ENCODE measurements at places on chromosomes 1 and 21. TPM values are rescaled to one million over a fixed set of nuclear protein-coding genes. Genes with fewer than 3 reads are reported as not detected.

DNA sequence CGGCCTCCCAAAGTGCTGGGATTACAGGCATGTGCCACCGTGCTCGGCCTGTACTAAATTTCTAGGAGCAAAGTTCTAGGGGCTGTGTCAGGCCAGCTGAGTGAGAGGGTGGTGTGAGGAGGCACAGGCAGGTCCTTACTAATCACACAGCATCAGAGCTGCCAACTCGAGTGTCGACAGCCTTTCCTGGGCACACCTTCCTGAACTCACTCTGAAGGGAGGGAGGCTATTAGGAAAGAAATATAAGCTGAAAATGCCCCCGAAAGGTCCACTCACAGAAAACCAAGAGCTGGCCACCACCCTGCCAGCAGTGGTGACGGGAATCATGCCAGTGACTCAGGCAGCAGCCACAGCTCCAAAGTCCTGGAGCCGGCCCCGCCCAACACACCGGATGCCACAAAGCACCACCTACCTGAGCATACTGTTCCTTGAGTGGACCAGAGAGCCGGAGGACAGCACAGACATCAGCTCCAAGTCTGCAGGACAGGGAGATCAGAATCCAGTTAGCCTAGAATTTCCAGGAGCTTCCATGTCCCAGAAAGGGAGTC, 4.5 kb downstream of the PMVK start:
- H3K4me1 ChIP-seq, result peaks cover 11% of the 10 kb centered on the region
- H3K36me3 ChIP-seq, result peaks cover 28% of the 10 kb centered on the region
- H3K4me3 ChIP-seq, result no peak overlapping the region

GRCh38 chr1:44616991-44617702, 57.1 kb downstream of the TMEM53 start:
- peaks cover 12% of the 10 kb centered on the region for H3K36me3 ChIP-seq
- H3K27ac ChIP-seq, result no peak overlapping the region
- DNase-seq, result no peak
- H3K27me3 ChIP-seq, result peaks cover 12% of the 10 kb centered on the region
- peak overlapping the region; percentile 4 for H3K4me3 ChIP-seq

DNA sequence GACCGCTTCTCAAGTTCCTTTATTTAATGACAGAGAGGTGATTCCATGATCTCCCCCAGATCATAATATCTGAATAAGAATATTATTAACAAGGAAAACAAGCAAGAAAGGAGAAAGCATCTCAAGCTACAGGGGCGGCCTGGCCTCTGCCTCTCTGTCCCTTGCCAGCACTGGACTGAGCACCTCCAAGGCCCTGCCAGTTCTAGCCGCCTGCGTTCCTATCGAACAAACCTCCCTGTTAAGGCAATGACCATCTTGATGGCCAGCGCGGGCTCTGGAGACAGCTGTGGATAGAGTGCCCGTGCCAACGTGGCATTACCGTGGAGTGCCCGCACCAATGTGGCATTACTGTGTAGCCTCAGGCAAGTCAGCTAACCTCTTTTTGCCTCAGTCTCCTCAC, 84.8 kb downstream of the NPHP4 start:
- no peaks in the 10 kb centered on the region for H3K27me3 ChIP-seq
- no peak for DNase-seq
- H3K4me1 ChIP-seq, result peaks cover 5% of the 10 kb centered on the region
- H3K36me3 ChIP-seq, result peaks cover 69% of the 10 kb centered on the region

DNA sequence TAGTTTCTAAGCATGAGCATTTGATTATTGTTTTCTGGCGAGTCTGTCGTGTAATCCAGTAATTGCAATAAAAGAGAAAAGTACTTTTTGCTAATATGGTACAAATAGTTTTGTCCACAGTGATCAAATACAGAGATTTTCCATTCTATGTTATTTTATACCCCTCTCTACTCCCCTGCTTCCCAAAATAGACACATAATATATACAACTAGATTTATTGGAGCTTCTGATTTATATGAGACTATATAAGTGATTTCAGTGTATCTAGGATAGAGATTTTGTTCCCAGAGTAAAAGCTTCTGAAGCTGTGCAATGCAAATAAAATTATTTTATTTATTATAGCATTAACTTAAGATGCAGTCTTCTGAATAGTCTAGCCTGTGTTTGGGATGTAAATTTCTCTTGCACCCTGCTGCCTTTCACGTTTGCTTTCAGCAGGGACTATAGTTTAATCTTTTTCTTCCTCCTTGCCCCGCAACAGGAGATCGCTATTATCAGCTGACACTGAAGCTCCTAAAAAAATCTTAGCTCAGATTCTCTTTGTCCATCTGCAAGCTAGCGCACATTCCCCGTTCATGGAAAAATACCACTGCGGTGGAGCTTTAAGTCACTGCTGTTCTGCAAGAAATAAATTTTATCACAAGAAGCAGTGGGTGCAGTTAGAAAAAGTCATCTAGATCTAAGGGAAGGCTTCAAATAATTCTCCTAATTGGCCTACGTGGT, 273.3 kb downstream of the DISC1 start:
- H3K4me3 ChIP-seq, result no peak overlapping the region
- no peaks in the 10 kb centered on the region for H3K4me1 ChIP-seq

DNA sequence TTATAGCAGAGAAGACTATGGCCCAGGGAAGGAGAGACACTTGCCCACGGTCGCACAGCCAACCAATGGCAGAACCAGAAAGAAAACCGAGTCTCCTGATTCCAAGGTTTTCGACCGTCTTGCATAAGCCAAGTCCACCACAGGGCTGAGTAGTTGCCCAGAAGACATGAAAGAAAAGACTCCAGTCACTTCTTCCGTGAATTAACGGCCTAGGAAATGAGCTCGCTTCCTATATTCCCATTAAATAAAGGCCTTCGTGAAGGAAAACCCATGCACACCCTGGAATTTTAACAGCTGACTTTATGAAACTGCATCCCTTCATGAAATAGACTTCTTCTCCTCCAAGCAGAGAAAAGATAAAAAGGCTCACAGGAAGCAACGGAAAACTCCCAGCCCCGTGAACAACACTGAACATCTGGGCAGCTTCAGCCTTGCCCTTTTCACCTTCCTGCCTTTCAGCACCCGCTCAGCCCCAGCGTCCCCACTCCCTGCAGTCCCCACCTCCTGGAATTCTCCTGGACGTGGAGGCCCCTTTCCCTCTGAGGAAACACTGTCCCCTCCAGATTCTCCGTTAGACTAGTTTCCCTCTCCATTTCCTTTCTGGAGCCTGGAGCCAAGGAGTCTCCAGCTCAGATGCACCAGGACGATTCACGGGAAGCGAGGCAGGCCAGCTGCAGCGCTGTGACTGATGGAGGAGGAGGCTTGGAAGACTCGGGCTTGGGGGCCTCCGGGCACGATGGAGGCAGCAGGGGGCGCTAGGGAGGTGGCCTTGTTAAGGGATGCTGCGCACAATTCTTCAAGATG, 2.7 kb upstream of the MYOC start:
- H3K27me3 ChIP-seq, result no peaks in the 10 kb centered on the region
- no peak for DNase-seq
- no peaks in the 10 kb centered on the region for H3K36me3 ChIP-seq
- peak overlapping the region; percentile 85 for H3K27ac ChIP-seq

GRCh38 chr1:218439541-218440295, 94.6 kb downstream of the TGFB2 start:
- no peak overlapping the region for H3K27ac ChIP-seq
- no peaks in the 10 kb centered on the region for H3K36me3 ChIP-seq
- DNase-seq, result peak; percentile 83
- no peak overlapping the region for H3K4me3 ChIP-seq
- H3K4me1 ChIP-seq, result peaks cover 5% of the 10 kb centered on the region

- no peak overlapping the region for H3K4me3 ChIP-seq
- no peaks in the 10 kb centered on the region for H3K4me1 ChIP-seq
- H3K27me3 ChIP-seq, result no peaks in the 10 kb centered on the region
- H3K36me3 ChIP-seq, result no peaks in the 10 kb centered on the region
- no peak overlapping the region for H3K27ac ChIP-seq
These were observed 1242.0 kb downstream of the AMY1C start for GRCh38 chr1:104991702-104992101.

DNA sequence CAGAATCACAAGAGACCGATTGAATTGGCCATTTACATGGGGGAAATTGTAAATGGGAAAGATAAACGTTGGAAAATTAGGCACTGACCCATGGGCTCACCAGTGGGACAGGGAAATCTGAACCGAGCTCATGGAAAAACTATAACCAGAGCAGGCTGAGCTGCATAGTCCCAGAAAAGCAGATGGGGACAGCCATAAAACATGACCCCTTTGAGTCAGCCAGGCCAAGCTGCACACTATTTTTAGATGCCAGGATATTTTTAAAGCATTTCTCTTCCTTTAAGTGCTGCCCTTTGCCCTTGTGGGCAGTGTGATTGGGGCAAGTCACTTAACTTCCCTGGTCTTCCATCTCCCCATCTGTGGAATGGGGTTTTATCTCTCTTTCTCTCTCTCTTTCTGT, 184.1 kb downstream of the FOXD2 start:
- no peak overlapping the region for H3K27ac ChIP-seq
- no peaks in the 10 kb centered on the region for H3K36me3 ChIP-seq
- H3K4me3 ChIP-seq, result no peak overlapping the region

The L1TD1 gene
- total RNA-seq, result 1.9 TPM

The OR2L3 gene
- total RNA-seq, result 0.79 TPM

The FAM72D gene
- 1.6 TPM for total RNA-seq

The S1PR1 gene
- 31.6 TPM for total RNA-seq

The OR2T3 gene
- not detected for total RNA-seq

Data from spinal cord (tissue), 10 donors.